ENCODE measurements at places on chromosomes 2 and 18.

- DNase-seq: no peak
Measured at GRCh38 chr2:136796339-136796738, 31.0 kb downstream of the THSD7B start.

DNA sequence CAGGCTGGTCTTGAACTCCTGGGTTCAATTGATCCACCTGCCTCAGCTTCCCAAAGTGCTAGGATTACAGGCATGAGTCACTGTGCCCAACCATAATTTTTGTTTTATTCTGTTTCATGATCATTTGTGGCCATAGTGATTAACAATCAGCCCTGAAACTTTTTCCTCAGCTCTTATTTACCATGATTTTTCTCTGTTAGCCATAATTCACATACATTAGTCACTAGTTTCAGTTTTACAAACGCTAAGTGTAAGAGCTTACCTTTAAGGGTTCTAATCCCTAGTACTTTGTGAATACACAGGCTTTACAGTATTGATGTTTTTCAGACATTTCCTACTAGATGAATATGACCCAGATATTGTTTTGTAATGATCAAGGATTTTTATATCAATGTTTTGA lies 216.1 kb downstream of the DPP4 start:
- DNase-seq: no peak

GRCh38 chr2:71460595-71461303 lies 7.4 kb downstream of the DYSF start:
- DNase-seq: no peak

DNA sequence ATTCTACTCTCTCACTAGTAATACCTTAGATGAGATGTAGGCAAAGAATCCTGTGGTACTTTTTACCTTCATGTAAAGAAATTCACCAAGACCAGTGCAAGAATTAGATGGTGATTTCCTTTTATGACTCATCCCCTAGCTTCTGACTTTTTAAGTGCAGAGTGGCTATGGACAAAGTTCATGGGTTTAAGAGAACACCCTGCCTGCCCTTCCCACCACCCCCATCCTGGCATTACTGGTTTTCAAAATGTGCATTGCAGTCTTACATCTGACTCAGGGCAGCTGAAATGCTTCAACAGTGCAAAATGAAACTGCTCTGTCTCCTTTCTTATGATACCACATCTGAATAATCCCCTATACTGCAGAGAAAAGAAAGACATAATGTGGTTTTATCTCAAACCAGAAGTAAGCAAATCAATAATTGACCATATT lies 22.6 kb downstream of the MAIP1 start:
- no peak for DNase-seq

DNA sequence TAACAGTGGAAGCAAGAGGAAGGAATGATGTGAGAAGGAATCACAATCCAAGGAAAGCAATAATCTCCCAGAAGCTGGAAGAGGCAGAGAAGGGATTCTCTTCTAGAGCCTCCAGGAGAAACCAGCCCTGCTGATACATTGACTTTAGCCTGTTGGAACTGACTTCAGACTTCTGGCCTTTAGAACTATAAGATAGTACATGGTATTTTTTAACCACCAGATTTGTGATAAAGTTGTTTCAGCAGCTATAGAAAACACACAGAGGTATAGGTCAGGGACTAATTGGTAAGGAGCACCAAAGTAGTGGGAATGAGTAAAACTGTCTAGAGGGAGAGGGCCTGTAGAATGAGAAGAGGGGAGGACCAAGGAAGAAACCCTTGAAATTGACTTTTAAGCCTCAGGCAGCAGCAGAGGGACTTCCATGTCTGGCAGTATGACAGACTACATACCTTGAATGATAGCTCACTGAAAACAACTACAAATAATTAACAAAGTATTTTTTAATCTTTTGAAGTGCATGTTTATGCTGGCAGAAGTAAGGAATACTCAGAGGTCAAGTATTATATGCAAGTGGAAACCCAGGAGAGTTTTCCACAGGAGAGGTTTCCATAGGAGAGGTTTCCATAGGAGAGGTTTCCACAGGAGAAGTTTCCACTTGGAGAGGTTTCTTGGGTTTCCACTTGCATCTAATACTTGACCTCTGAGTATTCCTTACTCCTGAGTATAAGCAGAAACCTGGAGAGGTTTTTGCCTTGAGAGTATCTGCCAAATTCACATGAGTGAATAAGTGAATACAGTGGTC lies 33.8 kb upstream of the TMEM17 start:
- DNase-seq: no peak

GRCh38 chr2:240960971-240961876 lies 37.2 kb upstream of the SNED1 start:
- peak; percentile 84 for DNase-seq

DNA sequence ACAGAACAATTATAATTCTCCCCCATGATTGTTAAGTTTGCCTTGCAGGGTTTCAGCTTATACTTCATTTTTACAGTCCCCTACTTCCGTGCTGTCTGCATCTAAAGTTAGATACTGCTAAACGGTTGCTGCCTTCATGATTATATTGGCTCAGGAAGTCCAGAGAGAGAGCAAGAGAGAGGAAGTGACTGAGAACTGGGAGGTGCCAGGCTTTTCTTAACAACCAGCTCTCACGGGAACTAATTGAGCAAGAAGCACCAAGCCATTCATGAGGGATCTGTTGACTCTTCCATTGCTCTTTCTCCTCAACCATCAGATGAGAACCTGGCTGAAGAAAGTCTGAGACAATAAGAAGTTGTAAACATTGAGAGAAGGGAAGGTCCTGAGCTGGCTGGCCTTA lies 125.5 kb upstream of the SIX2 start:
- peak; percentile 81 for DNase-seq

All from HL-60 (cell line).